A549 (cell line): ENCODE measurements at places on chromosomes 3 and 15.

DNA sequence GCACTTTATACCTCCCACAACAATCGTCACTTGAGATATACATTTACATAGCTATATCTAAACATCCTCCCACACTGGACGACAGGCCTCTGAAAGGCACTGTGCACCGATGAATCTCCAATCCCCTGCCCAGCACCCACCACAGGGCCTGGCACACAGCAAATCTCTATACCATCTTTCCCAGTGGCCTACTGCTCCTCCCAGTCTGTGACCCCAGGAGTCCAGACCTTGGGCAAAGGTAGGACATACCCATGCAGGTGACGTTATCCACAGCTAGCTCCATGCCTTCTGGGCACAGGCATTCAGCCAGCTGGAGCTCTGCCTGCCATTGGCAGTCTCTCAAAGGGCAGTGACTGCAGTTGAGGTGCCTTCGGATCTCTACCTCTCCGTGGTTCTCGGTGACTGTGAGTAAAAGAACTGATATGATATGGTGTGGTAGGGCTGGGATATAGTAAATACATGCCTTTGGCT, 5.8 kb downstream of the LTK start:
- DNase-seq = no peak

- no peak for DNase-seq
These were observed 4.8 kb downstream of the ULK3 start for GRCh38 chr15:74838137-74838516.

- DNase-seq = no peak
These were observed 58.5 kb downstream of the CRYBG3 start for GRCh38 chr3:97880267-97880666.

- DNase-seq = no peak
These were observed 189.3 kb upstream of the EIF1B start for GRCh38 chr3:40120067-40120692.

DNA sequence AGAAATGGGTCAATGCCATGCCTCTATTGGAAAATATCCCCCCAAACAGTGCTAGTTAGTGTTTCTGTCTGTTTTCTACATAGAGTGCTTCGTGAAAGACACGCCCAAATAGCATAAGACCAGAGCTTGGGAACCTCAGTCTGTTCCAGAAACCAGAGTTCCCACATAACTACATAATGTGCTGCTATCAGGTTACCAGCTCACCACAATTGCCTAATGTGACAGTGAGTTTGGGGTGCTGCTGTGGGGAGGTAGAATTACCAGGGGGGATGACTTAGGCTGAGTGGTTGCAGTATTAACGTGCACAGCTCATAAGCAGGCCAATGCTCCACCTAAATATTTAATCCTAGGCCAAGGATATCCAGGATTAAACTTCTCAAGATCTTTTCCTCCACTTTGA, 39.2 kb downstream of the DUT start:
- no peak for DNase-seq

DNA sequence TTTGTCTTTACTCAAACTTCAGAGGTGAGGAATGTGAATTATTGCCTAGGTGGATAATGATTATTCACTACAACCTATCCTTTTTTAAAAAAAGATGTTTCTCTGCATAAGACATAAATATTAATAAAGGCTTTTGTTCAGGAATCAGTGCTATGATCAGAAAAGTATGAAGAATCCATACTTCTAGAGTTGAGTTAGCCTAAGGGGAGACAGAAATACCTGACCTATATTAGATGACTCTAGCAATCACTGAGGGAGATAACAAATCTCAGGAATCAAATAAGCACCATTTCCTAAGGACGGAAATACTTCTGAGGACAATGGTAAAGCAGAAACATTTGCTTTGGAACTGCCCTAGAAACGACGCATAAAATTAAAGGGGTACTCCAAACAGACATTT, 763.8 kb downstream of the GBE1 start:
- DNase-seq = no peak

GRCh38 chr3:37752649-37753025, 109.0 kb upstream of the CTDSPL start:
- no peak for DNase-seq

DNA sequence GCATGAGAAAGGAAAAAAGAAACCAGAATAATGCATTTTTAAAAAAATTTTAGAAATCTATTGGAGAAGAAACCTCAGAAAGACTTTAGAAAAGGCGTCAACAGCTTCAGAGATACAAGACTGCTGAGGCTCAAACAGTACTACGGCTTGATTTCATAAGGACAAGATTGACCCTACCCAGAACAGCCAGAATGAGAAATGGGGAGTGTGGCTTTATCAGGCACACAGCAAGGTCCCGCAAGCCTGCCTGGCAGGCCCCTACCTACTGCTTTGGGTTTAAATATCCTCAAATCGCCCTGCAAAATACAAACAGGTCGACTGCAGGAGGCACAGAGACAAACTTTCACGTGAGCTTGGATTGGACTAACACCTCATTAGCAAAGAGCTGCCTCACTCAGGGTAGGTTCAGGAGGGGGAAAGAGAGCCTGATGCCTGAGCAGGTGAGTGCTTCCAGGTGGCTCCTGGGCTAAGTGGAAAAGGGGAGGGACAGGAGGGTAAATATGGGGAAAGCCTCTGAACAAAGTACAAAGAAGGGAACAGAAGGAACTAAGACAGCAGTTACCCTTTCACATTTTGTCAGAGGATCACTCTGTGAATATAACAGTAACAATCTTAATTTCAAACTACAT, 87.5 kb downstream of the RORA start:
- DNase-seq = no peak

- no peak for DNase-seq
These were observed 181.6 kb downstream of the MEGF11 start for GRCh38 chr15:66071921-66072295.

- DNase-seq = peak; percentile 81
These were observed 418.2 kb upstream of the NAALADL2 start for GRCh38 chr3:174440741-174441587.

GRCh38 chr3:133880287-133880686, 15.4 kb downstream of the RAB6B start:
- DNase-seq = no peak

GRCh38 chr3:170414202-170414663, 4.4 kb upstream of the CLDN11 start:
- peak; percentile 49 for DNase-seq

DNA sequence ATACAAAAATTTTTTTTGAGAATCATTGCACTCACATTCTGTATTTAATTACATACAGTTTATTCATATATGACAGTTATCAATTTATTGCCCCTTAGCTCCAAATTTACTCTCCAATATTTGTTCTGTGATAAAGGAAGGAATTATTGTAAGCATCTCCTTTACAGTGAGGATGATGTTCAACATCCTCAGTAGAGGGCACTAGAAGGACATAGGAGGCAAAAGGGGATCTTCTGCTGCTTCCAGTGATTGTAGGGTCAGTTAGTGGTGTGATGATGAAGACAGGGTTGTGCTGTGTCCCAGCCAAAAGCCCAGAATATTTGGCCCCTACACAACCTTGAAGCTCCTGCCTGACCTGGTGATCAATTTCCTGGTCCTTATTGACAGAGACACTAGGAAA, 89.9 kb upstream of the DCBLD2 start:
- DNase-seq = no peak

- DNase-seq = no peak
These were observed 24.7 kb downstream of the PTH1R start for GRCh38 chr3:46902188-46902631.

GRCh38 chr15:63049783-63050371, 7.3 kb downstream of the TPM1 start:
- DNase-seq = peak; percentile 53

GRCh38 chr15:60255390-60255789, 142.4 kb downstream of the ANXA2 start:
- no peak for DNase-seq

DNA sequence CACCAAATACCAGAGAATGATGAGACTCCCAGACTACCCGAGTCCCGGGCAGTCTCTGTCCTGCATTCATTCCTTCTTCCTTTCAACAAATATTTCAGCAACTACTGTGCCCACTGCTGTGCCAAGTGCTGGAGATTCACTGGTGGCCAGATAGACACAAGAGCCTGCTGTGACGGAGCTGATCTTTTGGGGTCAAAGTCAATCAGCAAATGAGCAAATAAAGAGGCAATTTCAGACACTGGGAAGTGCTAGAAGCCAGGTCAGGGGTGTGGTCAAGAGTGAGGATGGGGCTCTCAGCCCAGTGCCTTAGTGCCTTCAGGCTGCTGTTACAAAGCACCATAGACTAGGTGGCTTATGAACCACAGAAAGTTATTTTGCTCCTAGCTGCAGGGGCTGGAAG, 104.9 kb upstream of the IQSEC1 start:
- DNase-seq = no peak

GRCh38 chr3:142215106-142215505, 10.3 kb downstream of the GK5 start:
- no peak for DNase-seq

- DNase-seq = no peak
These were observed 43.5 kb downstream of the LPP start for GRCh38 chr3:188197388-188197847.

DNA sequence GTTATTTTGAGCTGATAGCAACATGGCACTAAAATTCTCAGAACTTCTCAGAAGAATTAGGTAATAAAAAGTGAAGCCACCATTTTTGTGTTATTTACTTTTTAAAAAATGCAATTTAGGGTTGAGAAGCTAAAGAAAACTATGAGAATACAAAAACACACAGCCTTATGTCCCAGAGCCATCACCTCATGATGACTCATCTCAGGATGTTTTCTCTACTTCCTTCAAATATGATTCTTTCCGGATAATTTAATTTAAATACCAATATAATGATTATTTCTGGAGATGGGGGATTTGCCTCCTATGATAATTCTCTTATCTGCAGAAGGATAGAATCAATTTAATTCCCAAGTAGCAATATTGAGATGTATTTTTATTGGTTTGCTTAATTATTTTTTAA, 105.6 kb upstream of the BFSP2 start:
- DNase-seq = no peak

GRCh38 chr15:43483297-43484128, 9.4 kb downstream of the TP53BP1 start:
- DNase-seq = no peak

DNA sequence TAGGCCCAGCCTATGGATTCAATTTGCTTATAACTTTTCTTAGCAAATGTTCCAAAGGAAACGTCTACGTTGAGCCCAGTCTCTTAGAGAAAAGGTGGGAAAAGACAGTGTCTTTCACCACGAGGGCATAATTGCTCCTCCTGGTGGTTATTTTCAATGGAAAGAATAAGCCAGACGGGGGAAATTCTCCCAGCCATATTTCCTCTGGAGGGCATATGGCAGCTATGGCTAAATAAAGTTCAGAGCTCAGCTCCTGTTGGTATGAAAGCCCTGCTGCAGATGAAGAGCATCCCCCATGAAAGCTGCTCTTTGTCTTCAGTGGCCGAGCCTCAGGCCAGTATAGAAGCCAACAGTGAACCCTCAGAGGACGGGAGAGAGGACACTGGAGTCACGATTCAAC, 297.9 kb downstream of the RYR3 start:
- DNase-seq = no peak

GRCh38 chr15:75925440-75925839, 21.8 kb downstream of the FBXO22 start:
- no peak for DNase-seq

GRCh38 chr3:17798000-17798399, 55.6 kb upstream of the TBC1D5 start:
- DNase-seq = peak; percentile 10

DNA sequence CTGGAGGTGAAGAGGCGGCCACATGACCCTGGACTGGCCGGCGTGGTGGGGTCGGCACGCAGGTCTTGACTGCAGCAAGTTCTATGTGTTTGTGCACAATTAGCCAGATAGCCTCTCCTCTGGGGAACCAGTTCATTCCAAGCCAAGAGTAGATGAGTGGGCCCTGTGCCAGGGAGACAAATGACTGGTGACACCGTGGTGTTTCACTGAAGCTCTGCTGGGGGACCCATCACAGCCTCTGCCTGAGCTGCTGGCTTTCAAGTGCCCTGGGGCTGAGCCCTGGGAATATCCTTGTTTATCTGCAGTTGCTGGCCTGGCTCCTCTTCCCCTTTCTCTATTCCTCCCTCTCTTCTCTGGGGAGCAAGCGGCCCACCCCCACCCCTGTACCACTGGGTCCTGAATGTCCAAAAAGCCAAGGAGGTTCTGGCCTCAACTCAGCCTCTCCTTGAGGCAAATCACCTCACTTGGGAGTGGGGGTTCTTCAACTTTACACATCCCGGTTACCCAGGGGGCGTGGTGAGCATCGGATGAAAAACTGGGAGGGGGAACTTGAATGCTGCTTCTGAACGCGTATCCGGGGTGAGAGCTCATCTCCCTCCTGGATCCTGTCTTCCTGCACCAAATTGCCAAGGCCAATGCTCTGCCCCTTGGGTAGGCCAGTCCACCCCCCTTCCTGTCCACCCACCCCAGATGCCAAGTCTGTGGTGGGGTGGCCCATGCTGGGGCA, 199.6 kb upstream of the LYSMD4 start:
- DNase-seq = no peak

DNA sequence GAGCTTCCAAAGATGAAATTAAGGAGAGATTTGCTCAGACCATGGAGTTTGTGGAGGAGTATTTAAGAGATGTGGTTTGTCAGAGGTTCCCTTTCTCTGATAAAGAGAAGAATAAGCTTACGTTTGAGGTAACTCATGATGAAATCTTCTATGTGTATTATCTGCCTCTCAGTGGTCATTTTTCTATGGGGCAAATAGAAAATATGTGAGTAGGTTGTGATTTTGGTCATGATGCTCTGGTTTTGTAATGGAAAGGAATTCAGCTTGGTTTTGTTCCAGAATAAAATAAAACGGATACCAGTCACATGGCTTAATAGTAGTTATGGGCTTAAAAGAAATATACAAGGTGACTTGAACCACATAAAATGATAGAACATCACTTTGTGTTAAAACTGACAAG, 181.1 kb downstream of the ITPR1 start:
- no peak for DNase-seq

DNA sequence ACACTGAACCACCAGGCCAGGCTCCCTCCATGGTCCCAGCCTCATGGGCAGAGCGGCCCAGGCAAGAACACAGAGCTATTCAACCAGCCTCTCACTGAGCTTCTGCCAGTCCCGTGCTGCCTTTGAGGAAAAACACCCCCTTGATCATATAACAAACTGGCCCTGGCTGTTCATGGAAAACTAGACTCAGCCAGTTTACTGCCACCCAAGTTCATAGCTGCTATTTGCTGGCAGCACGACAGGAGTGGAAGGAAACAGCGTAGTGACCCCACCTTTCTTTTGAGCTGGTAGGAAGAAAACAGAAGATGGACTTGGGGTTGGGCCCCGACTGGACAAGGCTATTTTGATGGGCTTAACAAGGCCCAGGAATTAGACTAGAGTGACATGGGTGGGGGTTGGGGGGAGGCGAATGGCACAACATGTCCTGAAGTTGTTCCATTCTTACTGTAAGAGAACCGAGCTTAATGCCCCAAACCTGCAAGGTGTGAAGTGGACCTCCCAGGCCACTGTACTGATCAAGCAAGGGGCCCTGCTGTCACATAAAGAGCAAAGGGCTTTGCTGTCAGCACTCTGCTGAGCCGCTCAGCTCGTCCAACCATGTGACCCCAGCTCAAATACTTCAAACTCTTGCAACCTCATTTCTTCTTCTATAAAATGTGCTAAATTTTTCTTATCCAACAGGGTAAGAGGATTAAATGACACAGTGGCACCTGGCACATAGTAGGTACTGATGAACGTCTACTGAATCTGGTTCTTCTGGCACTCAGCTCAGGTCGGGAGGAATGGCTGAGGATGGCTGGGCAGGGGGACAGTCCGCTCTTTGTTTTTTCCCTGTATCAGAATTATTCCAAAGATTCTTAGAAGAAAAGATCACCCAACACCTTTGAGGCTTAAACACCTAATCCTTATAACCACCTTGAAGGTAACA, 1.6 kb downstream of the FBXL22 start:
- DNase-seq = no peak
